ENCODE measurements at places on chromosomes 6 and 20.

DNA sequence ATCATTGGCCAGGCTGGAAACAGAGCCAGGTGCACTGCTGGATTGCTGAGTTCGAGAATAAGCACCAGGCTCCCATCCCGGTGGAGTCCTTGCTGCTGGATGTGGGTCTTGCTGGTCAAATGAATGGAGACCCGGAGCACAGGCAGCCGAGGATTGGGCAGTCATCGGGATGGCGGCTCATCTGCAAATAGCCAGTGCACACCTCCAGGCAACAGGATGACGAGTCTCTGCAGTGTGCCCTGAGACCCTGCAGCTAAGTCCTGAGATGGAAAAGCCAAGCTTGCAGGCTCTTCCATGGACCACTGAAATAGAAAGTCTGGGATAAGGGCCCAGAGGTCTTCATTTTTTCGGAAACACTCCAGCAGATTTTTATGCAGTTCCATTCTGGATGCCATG lies 143.5 kb downstream of the WDR27 start:
- no peak for DNase-seq

- no peak for DNase-seq
Observed at GRCh38 chr6:146590492-146590891, 8.3 kb upstream of the ADGB start.

GRCh38 chr6:106894978-106895702 lies 79.4 kb downstream of the CD24 start:
- DNase-seq, result no peak

GRCh38 chr6:49072146-49072545 lies 390.9 kb downstream of the MMUT start:
- no peak for DNase-seq

GRCh38 chr6:162580619-162581018 lies 146.9 kb downstream of the PRKN start:
- no peak for DNase-seq

DNA sequence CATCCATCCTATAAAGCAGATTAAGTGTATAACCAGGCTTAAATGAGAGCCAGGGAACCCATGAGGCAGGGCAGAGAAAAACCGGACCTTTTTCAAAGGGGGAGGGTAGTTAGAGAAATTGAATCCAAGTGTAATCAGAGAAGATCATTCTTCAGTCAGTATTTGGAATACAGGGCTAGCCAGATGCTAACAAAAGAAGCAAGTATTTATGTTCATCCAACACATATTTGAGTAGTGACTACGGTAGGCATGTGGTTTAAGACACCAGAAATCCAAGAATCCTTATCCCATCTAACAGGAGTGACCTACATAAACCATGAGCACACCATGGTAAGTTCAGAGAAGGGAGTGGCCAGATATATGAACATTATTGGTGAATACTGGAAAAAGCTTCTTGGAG lies 46.8 kb upstream of the FAM83C start:
- no peak for DNase-seq

- DNase-seq, result no peak
Observed at GRCh38 chr6:46605091-46605797, 47.4 kb downstream of the CYP39A1 start.

DNA sequence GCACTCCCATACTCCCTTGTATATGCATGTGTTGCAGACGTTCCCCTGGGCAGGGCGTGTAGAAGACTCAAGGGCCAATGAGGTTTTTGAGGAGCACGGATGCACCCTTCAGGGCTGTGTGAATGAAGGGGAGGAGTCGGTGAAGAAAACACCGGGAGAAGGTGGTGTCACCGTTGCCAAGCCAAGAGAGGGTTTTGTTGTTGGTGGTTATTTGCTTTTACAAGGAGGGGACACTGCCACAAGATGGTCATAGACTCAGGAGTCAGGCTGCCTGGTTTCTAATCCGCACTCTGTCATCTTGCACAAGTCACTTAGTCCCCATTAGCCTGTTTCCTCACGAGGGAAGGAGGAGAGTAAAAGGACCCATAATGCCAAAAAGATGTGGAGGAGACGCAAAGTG lies 124.0 kb downstream of the PXDC1 start:
- DNase-seq, result no peak

DNA sequence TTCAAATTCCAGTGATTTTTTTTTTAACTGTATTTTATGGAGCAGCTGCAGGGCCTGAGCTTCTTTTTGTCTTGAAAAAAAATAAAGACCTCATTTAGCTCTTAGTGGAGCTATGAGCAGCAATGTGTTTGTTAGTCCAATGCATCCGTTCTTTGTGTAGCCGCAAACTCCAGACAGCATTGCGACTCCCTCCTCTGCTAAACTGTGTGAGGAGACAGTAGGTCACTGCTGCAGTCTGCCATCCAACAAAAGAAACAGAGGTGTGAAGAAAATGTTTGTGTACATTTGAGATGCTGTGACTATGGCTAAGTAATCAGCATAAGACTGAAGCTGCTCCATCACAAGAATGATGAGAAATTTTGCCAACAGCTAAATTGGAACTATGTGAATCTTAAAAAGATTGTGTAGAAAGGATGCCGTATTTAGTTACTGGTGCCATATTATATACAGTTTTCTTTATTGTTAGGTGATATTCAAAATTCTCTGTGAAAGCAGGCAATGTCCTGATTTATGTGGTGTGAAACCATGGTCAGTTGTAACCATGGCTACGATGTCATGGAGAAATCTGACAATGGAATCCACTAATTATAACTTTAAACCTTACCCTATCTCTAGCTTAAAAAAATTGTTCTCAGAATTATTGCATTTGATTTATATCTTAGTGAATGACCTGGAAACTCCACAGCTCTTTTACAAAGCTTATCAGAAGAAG lies 428.8 kb upstream of the EPHA7 start:
- no peak for DNase-seq

DNA sequence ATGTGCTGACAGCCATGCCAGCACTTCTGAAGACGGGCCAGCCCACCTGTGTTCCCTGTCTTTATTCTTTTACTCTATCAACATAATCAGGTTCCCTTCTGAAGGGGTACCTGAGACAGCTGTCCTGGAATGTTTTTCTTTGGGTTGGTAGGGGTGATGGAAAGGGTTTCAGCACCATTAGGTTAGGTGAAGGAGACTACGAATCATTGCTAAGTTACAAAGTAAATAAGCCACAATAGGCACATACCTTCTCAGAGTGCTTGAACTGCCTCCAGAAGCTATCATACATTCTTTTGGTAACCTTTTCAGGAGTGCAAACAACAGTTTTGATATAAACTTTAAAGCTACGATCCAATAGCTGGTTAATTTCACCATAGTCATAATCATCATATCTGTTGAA lies 106.3 kb downstream of the SESN1 start:
- no peak for DNase-seq

DNA sequence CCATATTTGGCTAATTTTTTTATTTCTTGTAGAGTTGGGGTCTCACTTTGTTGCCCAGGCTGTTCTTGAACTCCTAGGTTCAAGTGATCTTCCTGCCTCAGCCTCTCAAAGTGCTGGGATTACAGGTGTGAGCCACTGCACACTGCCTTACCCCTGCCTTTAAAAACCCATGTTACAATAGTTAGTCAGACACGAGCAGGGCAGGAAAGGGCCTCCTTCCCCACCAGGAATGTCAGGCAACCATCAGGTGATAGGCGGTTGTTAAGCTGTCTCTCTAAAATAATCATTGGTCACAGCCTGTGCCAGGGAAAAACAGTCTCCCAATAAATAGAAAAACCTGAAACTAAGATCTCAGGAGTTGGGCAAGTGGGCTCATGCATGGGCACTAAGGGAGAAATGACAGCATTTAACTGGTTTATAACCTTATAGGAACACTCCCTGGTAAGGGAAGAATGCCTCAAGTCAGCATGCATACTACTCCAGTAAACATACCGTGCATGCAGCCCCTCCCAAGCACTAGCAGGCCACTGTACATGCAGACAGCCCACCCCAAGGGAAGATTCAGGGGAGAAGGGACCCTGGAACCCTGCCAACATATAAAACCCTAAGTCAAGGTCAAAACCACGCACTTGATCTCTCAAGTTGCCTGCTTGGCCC lies 8.4 kb downstream of the OR2H2 start:
- no peak for DNase-seq

DNA sequence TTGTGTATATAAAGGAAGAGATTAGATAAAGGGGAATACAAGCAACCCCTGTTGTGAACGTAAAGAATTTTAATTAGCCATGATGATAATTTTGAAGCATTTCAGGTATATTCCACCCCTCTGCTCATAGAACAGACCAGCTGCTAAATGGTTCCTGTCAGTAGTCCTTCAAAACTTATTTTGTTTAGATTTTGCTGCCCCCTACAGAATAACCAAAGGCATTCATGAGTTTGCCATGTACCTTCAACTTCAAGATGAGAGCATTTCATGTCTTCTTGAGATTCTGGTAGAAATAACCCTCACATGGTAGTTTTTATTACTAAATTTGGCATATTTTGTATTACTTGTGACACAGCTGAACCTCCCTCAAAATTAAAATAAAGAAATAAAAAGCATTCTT lies 1586.7 kb downstream of the HACE1 start:
- no peak for DNase-seq

- DNase-seq, result no peak
Observed at GRCh38 chr20:7770578-7770977, 169.7 kb downstream of the HAO1 start.

- no peak for DNase-seq
Observed at GRCh38 chr6:5457041-5457440, 195.7 kb downstream of the FARS2 start.

- DNase-seq, result no peak
Observed at GRCh38 chr6:130958468-130958867, 104.6 kb downstream of the EPB41L2 start.

- no peak for DNase-seq
Observed at GRCh38 chr6:35833536-35833935, 28.4 kb downstream of the LHFPL5 start.

DNA sequence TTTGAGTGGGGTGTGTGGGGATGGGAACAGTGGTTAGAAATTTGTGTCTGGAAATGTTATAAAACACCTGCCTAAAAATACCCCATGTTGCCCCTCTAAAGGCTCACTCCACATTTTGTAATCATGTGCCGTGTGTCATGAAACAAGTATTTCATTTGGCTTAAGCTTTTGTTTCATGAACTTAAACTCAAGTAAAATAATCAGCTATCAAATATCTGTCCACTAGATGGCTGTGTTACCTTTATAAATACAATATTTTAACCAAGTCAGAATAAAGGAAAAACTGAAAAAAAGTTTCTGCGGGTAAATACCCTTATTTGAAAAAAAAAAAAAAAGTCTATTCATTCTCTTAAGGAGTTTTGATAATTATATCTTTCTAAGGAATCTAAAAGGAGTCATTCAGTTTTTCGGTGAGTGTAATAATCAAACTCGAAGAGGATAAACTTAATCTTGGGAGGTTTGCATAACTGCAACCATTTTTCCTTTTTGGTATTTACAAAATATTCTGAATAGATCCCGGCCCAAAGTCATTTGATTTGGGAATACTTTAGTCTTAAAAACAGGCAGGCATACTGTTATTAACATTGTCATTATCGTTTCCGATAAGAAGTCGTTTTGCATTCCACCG lies 29.9 kb upstream of the MTRF1L start:
- no peak for DNase-seq

- DNase-seq, result no peak
Observed at GRCh38 chr6:110528101-110528929, 51.9 kb upstream of the SLC22A16 start.

- no peak for DNase-seq
Observed at GRCh38 chr6:25435416-25435985, 156.3 kb downstream of the CARMIL1 start.

DNA sequence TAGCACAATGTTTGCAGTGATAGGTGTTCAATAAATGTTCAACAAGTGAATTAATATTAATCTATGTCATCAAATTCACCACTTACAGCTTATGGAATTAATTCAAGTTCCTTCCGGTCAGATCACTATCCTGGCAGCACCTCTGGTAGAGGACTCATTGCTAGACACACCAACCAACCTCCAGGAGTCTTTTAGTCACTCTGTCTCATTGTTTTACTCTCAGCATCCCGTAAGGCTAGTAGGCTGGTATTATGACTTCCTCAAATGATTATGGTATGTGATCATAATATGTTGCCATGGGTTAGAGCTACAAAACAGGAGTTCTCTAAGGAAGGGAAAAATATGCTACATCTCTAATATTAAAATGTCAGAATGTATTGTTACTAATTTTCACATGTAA lies 21.7 kb upstream of the MMS22L start:
- DNase-seq, result no peak

GRCh38 chr20:61766921-61767610 lies 298.6 kb downstream of the TAF4 start:
- no peak for DNase-seq

DNA sequence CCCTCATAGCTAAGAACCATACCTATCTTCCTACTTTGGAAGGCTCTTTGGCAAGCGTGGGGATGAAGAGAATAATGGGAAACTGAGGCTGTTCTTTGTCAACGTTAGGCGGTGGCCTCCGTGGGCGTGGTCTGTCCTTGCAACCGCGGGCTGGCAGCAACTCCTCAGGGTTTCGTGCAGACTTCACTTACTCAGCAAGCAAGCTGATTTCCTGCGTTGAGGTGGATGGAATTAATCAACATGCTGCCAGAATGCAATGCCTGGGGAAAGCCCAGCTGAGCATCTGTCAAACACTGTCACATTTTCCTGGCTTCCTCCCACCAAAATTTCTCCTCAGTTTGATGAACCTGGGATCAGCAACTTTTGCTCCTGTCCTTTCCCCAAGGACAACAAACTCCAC lies 9.2 kb upstream of the IL17F start:
- no peak for DNase-seq

GRCh38 chr20:11267131-11267761 lies 593.4 kb upstream of the JAG1 start:
- no peak for DNase-seq

DNA sequence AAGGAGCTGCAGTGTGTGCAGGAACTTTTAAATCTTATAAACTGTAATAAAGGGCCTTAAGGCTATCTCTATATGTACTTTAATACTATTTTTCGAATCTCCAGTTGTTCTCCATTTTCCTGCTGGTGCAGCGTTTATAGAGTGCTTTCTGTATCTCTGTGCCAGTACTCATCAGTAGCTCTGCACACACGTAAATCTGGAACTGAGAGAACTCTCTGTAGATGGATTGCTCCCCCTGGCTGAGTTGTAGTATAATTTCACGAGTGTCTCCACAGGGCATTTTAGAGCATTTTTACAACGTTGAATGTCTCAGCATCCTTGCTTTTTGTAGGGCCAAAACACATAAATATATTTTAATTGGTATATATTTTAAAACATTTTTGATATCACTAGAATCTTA lies 256.5 kb downstream of the TRDN start:
- no peak for DNase-seq

DNA sequence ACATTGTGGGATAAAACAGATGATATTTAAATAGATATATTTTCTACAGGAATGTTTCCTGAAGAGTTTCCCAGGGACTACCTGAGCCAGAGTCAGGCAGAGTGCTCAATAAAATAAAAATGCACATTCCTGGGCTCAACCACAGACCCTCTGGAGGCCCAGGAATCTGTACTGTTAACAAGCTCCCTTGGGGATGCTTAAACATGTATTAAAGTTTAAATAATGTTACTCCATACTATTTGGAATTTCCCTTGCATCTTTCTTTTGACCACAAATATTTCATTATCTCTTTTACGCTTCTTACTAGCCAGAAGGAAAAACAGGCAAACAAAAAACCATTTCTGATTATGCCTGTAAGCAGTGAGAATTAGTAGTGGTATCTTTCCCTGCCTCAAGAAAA lies 42.3 kb downstream of the GPR63 start:
- no peak for DNase-seq
